ENCODE measurements at places on chromosomes 11 and 22.

GRCh38 chr22:19691721-19692341 lies 22.5 kb upstream of the SEPTIN5 start:
- DNase-seq, result no peak

- DNase-seq, result no peak
Measured at GRCh38 chr11:116375221-116375620, 397.6 kb downstream of the BUD13 start.

- DNase-seq, result no peak
Measured at GRCh38 chr11:33616552-33616951, 84.1 kb downstream of the C11orf91 start.

- DNase-seq, result no peak
Measured at GRCh38 chr11:73818846-73819245, 31.2 kb downstream of the MRPL48 start.

- DNase-seq, result no peak
Measured at GRCh38 chr11:94673386-94673785, 94.8 kb upstream of the AMOTL1 start.

DNA sequence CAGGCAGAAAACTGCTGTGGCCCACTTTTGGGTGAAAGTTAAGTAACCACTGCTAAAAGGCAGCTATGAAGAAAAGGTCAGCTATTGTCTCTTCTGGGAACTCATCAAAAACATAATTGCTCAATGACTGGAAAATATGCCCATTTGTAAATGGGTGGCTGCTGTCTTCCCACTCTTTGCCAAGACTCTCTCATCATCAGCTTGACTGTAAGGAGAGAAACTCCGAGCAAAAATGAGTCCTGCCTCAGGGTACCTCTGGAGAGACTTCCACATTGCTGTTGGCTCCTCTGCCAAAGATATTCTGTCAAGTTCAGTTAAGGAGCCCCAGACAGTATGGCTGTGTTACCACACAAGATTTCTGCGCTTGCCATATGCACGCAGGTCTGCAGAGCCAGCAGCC lies 138.7 kb downstream of the BBOX1 start:
- DNase-seq, result no peak

GRCh38 chr22:31272522-31273446 lies 19.5 kb downstream of the PIK3IP1 start:
- DNase-seq, result peak; percentile 58

GRCh38 chr11:2266586-2267305 lies 3.6 kb downstream of the ASCL2 start:
- no peak for DNase-seq

DNA sequence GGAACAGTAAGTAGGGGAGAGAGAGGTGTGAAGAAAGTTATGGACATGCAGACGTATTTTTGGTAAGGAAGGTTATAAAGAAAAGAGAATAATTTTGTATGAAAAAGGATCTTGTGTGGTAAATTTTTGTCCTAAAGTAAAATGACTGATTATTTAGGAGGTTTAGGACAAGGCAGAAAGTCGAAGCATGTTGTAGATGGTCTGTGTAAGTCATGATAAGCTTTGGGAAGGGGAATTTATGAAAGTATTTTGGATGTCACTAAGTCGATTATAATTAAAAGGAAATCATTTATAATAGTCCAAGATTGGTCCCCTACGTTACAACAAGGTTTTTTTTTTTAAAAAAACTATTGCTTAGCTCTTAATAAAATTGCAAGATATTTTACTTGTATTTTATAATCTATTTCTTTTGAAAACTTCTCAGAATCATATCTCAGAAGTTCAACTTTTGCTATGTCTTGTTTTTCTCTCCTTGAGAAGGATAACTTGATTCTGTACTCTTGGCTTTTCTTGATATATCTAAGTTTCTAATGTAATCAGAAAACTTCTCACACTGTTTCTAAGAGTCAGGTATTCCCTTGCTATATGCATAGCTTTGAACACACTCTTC lies 10.9 kb upstream of the CABP2 start:
- no peak for DNase-seq

- DNase-seq, result no peak
Measured at GRCh38 chr22:32951807-32952153, 106.4 kb downstream of the SYN3 start.

DNA sequence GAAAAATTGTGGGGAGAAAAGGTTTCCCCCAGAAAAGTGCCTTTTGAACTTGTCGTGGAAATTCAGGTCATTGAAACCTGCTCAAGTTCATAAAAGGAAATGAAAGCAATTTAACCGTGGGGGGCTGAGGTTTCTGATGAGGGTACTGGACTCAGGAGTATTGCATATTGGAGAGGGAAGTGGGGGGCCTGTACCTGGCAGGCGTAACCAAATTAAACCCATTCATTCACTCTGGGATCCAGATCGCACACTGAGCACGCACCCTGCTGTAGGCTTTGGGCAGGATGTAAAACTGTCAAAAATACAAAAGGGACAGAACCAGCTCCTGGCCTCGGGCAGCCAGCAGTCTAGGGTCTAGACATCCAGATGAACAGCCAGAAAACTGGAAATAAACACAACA lies 1517.4 kb downstream of the BRD1 start:
- no peak for DNase-seq

DNA sequence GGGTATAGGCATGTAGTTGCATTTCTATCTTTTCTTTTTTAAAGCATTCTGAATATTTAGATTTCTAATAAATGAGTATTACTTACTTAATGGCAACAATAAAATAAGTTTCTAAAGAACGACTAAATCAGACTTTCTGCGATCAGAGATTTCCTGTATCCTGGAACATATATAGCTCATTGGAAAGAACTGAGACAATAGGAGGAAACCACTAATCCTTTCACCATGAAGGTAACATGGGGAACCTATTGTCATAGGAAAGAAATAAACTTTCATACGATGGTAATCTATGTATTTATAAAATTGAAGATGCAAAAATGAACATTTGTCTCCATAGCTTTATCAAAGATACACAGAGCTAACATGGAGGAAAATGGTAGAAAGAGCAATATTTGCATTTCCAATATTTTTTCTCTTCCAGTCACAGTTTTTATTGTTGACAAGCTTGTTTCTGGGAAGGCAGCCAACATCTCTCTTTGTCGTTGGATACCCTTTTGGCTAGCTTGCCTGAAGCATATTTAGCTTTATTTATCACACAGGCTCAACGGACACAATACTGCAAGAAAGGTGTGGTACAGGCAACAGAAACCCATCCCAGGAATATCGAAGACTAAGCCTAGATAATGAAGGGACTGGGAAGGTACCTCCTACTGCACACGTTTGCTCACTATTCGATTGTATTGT lies 293.3 kb upstream of the MPPED2 start:
- no peak for DNase-seq

DNA sequence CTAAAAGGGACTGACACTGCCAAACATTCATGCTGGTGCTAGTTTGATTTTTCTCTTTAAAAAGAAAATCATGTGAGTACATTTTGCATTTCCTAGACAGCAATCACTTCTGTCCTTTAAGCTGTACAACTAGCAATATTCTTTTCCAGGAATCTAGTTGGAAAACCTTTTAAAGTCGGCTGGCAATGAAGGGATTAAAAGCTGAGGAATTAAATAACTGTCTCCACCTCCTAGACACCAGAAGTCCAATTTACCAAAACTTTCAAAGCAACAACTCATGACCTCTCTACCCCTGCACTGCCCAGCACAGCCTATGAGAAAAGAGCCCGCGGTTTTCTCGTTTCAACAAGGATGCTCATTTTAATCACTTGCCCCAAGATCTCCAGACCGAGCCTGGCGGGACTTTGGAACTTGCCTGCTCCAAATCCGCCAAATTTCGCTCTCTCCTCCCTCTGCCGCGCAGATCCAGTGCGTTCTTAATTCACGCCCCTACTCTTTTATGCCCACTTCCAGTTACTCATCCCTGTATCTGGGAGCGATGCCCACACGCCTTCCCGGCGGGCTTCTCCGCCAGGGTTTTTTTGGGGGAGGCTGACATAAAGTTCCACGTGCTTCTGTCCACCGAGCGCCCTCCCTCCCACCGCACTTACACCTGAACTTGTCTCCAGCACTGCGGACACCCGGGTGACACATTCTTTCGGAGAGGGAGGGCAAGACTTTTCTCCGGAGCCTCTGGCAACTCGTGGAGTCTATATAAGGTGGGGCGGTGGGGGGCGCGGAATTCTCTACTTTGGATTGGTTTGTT lies 2.5 kb downstream of the MPPED2 start:
- DNase-seq, result no peak

GRCh38 chr11:19087658-19088057 lies 27.1 kb upstream of the MRGPRX2 start:
- no peak for DNase-seq

DNA sequence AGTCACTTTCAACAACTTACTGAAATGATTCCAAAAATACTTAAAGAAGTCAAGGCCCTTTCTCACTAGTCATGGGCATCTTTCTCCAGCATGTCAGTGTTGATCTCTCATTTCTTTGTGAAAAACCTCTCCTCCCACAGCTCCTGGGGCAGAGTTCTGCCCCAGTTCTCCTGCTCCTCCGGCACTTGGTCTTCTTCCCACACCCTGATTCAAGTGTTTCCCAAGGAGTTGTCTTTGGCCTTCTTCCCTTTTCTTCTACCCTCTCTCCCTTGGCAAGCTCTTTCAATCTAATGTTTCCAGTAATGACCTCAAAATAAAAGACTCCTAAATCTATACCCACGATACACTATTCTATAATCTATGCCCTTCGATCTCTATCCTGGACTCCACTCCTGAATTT lies 42.1 kb upstream of the CCDC34 start:
- no peak for DNase-seq

- no peak for DNase-seq
Measured at GRCh38 chr11:18768472-18768901, 23.1 kb downstream of the PTPN5 start.

- no peak for DNase-seq
Measured at GRCh38 chr11:64263021-64263946, 12.0 kb downstream of the PLCB3 start.

- peak; percentile 74 for DNase-seq
Measured at GRCh38 chr11:765025-765801, 12.1 kb downstream of the GATD1 start.

- no peak for DNase-seq
Measured at GRCh38 chr11:87861030-87861429, 314.2 kb downstream of the RAB38 start.

DNA sequence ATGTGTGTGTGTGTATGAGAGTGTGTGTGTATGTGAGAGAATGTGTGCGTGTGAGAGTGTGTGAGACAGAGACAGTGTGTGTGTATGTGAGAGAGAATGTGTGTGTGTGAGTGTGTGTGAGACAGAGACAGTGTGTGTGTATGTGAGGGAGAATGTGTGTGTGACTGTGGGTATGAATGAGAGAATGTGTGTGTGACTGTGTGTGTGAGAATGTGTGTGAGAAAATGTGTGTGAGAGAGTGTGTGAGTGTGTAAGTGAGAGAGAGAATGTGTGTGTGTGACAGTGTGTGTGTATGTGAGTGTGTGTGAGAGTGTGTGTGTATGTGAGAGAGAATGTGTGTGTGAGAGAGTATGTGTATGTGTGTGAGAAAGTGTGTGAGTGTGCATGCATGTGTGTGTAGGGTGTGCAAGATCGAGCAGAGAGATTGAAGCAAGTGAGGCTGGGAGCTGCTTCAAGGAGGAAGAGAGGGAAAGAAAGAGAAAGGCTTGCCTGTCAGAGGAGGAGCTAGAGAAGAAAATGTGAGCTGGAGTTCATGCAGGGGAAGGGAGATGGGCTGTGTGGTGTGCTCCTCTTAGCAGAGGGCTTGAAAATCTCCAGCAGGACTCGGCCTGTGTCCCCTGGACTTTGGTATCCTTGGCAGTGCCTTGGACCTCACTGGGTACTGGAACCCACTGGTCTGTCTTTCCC lies 27.7 kb upstream of the TP53I11 start:
- no peak for DNase-seq

DNA sequence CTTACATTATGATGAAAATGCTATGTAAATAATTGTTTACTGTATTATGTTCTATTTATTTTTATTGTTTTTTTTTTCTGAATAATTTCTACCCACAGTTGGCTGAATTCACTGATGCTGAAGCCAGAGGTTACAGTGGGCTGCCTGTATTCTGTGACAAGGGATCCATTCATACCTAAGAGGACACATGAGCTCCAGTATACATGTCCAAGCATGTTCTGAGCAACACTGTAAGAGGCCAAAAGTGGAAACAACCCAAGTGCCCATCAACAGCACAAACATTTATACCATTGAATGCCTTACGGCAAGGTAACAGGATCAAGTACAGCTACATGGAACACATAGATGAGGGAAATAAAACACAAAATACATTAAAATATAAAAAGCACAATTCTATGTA lies 1.4 kb upstream of the SRSF8 start:
- no peak for DNase-seq

DNA sequence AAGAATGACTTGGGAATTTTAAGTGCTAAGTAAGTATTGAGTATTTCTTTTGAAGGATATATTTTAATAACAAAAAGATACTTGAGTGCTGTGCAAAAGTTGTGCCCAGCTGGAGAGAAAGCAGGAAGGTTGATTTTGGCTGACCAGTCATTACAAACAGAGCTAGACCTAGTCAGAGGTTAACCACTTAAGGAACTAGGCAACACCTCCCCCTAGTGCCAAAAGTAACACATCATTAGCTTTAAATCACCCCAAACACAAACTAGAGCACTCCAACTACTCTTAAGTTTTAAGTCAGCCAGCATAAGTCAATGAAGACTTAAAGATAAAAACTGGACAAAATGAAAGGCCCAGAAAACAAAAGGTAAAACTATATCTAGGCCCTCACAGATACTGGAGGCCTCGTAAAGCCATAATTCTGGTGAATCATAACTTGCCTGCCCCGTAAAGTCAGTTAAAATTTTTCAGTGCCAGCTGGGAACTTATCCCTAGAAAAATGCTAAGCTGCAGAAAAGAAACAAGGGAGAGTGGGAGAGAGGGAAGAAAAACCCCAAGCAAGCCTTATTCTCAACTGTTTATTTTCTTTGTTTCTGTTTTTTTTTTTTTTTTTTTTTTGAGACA lies 4.6 kb downstream of the TMEM9B start:
- DNase-seq, result no peak

GRCh38 chr11:132646890-132647289 lies 885.4 kb downstream of the OPCML start:
- no peak for DNase-seq

DNA sequence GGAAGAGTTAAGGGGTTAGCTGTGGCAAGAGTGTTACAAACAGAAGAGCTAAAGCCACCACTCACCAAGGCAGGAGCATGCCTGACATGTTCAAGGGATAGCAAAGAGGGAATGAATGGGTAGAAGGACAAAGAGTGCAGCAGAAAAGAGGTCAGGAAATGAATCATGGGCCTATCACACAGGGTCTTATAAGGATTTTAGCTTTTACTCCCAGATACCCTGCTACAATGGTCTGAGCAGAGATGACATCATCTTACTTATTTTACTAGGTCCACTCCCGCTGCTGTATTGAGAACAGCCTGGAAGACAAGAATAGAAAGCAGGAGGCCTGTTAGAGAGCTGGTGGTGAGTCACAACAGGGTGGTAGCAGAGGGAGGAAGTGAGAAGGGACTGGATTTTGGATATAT lies 9.8 kb downstream of the TRAF6 start:
- no peak for DNase-seq

- no peak for DNase-seq
Measured at GRCh38 chr22:17245341-17245740, 26.1 kb upstream of the ADA2 start.
